ENCODE measurements at places on chromosomes 16 and 17.

DNA sequence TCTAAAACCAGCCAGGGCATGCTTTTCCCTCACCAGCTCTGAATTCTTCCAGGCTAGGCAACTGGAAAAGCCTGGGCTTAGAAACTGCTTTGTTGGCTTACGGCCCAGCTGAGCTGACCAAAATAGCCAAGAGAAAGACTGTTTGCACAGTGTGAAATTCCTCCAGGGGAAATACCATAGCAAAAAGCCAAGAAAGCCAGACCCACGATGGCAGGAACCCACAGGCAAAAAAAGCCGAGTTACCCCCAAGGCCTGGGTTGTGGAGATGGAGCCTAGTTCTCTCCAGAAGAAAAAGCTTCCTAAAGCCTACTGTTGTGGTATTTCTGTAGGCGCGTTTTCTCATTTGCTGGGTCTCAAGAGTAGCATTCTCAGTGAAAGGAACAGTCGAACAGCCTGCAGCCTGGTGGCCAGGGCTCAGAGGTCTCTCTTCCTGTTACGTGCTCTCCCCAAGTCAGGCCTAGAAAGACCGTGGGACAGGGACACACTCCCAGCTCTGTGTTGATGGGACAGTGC is 9.2 kb downstream of the SP2 start:
- DNase-seq: no peak

GRCh38 chr16:9134739-9135138 is 43.3 kb downstream of the HAPSTR1 start:
- DNase-seq: peak; percentile 2

DNA sequence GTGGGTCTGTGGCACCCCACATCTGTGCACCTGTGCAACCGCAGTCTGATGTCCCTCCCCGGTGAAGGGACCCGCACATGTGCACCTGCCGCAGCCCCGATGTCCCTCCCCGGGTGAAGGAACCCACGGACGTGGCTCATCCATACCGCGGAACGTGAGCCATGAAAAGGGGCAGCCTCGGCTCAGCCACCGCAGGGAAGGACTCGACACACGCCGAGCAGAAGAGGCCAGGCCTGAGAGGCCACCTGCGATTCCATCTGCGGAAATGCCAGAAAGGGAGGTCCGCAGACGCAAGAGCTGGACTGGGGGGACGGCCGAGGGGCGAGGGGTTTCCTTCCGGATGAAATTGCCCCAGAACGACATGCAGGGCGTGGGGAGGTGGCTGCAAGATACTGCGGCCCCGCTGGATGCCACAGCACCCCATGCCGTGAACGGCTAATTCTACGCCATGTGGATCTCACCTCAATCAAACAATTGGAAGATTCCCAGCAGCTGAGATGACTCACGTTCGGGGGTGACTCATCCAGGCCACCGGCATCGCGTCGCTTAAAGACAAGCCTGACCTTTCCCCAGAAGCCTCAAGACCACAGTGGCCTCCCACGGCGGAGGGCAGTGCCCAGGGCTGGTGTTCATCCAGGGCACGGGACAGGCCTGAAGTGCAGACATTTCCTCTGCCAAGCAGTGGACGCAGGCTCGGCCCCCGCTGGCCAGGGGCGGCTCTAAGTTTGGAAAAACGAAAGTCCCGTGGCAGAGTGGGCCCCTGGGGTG is 21.0 kb downstream of the SOX8 start:
- no peak for DNase-seq

GRCh38 chr17:65697661-65698060 is 136.2 kb upstream of the AXIN2 start:
- peak; percentile 67 for DNase-seq

GRCh38 chr16:59597269-59597668 is 863.2 kb upstream of the GOT2 start:
- no peak for DNase-seq

DNA sequence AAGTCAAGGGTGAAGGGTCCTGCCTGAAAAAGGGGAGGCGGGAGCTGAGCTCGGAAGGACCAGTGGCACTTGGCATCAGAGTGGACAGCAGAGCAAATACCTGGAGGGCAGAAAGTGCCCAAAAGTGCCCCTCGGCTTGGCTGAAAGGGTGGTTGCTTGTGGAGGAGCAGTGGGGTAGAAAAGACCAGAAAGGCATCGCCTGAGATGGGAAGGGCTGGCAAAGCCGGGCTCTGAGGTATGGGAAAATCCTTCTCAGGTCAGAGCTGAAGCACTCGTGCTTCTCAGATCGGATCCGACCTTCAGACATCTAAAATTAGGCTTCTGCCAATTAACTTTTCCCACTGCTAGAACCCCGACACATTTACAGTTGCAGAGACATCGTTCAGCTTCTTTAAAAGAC is 1.5 kb upstream of the RPL38 start:
- no peak for DNase-seq

DNA sequence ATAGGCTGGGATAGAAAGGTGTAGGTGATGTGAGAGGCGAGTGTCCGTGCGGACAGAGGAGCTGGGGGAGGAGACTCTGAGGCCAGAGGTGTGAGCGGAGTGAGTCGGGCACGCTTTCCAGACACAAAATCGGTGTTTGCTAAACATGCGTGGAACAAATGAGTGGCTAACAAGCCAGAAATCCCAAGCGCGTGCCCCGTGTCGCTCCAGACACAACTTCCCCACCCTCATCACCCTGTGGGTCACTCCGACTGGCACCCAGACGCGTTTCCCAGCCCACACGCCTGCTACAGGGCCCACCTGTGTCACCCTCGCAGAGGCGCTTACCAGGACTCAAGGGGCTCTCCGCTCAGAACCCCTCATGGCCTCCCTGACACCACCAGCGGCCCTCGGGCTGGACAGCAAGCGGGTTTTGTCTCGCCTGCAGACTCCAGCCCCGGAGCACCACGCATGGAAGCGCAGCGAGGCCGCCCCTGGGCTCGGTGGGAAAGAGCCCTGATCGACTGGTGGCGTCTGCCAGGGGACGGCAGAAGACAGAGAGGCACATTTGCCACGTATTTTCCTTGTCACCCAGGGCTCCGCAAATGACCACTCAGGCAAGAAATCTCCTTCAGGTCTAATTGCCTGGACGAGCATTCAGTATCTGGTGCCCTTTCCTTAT is 6.0 kb upstream of the RPH3AL start:
- DNase-seq: no peak

GRCh38 chr16:59108374-59108773 is 374.3 kb upstream of the GOT2 start:
- no peak for DNase-seq

DNA sequence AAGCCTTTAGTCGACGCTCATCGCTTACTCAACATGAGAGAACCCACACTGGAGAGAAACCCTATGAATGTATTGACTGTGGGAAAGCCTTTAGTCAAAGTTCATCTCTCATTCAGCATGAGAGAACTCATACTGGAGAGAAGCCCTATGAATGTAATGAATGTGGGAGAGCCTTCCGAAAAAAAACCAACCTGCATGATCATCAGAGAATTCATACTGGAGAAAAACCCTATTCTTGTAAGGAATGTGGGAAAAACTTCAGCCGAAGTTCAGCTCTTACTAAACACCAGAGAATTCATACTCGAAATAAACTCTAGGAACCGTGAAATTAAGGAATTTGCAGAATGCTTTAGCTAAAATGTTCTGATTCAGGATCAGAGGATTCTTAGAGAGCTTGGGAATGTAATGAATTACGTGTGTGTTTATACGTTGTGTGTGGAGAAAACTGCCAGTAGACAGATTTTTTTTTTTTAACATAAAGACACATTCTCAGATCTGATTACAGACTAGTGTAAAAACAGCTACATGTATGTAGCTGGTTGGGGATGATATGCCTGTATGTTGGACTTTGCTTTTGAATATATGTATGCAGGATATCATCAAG is 25.4 kb downstream of the ZFP90 start:
- DNase-seq: peak; percentile 0

GRCh38 chr17:16941072-16942036 is 30.6 kb downstream of the TNFRSF13B start:
- DNase-seq: no peak

GRCh38 chr16:19437280-19437679 is 19.6 kb downstream of the TMC5 start:
- DNase-seq: no peak

- no peak for DNase-seq
Observed at GRCh38 chr16:51464996-51465395, 313.9 kb upstream of the SALL1 start.

DNA sequence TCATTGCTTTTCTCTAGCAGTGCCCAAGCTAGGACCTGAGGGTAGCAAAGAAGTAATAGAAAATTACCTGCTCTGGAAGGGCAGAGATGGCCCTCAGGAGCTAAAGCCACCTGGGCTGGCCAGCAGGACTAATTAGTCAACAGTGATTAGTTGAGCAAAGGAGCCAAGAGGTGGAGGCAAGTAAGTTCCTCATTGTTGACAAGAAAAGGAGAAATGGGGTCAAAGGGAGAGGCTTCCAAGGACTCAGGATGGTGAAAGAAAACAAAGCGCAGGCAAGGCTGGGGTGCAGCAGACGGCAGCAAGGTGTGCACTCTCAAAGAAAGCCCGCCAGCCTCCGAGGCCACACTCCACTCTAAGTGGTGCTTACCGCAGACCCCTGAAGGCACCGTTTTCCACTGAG is 44.6 kb downstream of the CMTM4 start:
- DNase-seq: no peak

DNA sequence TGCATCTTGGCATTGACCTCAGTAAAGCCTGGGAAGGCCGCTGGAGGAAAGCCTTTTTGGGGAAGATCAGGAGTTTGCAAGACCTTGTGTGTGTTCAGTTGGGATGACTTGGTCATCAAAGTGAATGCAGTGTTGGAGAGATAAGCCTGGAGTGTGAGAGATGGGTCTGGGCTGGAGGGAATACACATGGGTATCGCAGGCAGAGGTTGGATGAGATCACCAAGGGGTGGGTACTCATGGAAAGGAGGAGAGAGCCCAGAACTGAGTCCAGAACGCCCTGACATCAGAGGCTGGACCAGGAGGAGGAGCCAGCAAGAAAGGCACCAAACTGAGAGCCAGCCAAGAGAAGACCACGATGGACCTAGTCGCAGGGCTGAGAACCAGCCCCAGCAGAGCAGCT is 35.2 kb downstream of the SDK2 start:
- DNase-seq: no peak

DNA sequence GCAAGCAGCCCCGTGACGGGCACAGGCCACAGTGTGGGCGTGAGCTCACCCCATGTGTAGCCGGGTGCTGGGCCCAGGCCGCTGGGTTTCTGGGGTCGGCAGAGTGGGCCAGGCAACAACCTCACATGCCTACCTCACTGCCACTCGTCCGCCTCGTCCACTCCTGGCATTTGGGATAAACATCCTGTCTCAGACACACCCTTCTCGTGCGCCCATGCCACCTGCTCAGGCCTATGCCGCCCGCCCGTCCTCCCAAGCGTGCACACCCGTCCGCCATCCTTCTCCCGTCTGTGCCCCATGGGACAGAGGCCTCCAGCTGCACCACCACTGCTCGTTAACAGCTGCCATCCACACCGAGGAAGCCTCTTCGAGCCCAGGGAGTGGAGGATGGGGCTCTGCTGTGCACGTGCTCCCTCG is 64.3 kb downstream of the KLHDC4 start:
- no peak for DNase-seq

DNA sequence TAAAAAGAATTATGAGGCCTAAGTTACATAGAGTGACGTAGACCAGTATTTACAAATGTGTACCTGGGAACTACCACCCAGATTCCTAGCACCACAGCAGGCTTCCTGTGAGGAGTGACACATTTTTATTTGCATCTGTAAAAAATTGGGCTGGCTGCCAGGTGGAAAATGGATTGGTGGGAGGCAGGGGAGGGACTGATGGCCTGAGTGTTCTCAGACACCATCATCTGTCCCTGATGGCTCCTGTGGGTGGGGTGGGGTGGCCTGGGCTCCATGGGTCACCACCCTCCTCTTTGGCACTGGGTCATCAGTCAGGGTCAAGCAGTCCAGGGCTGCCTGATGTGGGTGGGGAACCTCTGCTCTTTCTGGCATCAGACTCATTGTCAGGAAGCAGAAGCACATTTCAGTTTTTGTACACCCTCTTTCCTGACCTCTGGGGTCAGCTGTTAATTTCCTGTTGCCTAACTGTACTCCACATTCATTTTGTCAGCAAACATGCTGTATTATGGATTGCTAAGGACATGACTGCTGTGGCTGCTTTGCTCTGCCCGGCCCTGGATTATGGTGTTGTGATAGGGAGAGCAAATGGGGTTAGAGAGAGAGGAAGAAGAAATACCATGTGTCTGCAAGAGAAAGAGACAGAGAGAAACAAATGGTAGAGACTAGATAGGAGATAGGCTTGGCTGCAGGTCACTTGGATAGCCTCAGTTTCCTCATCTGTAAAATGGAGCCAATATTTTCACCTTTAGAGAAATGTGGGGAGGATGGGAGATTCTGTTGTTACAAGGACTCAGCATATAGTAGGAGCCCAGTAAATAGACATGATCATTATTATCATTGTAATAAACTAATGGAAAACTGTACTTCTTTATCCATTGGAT is 11.6 kb upstream of the MFAP4 start:
- peak; percentile 33 for DNase-seq

GRCh38 chr16:28292731-28293600 is 641 bp downstream of the SBK1 start:
- DNase-seq: peak; percentile 21

- DNase-seq: no peak
Observed at GRCh38 chr16:65807858-65808257, 558.6 kb upstream of the CDH5 start.

GRCh38 chr16:56421313-56421712 is 4.0 kb downstream of the AMFR start:
- no peak for DNase-seq

DNA sequence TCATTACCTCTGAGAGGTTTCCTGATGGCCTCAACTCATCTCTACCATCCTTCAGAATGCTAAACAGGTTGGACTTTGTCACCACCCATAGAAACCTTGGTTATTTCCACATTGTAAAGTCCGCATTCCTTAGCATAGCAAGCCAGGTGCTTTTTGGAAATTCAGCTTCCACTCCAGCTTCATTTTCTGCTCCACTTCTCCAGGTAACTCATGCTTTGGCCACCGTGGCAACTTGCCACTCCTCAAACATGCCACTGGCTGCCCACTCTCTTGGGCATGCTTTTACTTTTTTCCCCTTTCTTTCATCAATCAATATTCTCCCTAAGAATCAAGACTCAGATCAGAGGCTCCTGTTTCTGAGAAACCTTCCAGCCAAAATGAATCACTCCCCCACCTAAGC is 203.3 kb downstream of the CA10 start:
- DNase-seq: no peak

DNA sequence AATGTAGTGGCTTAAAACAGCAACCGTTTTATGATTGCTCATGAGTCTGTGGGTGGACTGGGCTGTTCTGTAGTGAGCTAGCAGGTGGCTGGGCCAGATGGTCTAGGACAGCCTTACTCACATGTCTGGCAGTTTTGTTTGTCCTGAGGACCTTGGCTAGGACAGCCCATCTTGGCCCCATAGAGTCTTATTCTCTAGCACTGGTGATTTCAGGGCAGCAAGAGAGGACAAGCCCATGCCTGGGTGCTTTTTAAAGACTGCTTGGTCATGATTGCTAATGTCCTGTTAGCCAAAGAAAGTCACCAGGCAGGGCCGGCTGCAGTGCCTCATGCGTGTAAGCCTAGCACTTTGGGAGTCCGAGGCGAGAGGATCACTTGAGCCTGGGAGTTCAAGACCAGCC is 139.8 kb downstream of the KATNIP start:
- no peak for DNase-seq

Measured in NCI-H748 treated with DMSO at 0.1 percent for 48 hours (cell line).